ENCODE measurements at places on chromosomes 7 and 10.

DNA sequence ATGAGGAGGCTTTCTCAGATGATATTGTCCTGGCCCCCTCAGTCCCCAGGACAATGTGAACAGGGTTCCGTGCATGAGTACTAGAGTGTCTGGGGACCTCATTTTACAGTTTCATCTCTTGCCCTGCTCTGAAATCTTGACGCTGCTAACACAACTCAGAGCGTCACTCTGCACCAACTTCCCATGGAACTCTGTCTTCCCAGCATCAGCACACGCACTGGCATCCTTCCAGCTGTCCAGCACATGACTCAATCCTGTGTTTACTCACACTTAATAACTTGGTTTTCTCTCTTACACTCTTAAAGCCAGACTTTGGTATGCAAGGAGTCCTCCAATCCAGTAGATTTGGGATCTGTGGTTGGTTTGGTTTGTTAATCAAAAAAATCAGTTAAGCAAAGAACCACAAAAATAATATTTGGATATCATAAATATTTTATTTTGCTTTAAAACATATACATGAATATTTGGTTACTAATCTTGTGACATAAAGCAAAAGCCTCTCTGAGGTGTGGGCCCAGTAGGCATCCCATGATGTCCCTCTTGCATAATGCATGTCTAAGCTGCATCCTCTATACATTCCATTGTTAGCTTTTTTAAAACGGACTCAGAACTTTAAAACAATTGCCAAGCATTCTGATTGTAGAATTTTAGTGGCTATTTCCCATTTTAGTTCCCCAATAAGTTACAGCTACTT lies 131.0 kb downstream of the CXCL12 start:
- DNase-seq: no peak

GRCh38 chr10:111278266-111278665 lies 201.4 kb downstream of the ADRA2A start:
- DNase-seq: no peak

DNA sequence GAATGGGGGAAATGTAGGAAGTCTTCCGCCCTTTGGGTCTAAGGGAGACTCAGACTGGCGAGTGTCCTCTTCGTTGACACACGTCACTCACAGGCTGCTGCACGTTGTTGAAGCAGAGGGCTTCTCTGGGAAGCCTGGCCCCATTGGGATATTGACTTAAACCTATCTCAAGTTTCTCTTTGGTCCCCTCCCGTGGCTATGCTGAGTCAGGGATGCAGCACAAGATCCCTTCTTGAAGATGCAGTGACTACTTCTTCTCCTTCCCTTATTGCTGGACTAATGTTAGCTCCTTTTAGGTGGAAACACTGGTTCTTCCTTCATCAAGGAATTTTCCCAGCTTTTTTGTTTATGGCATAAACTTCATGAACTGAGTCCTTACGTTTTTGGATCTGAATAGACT lies 89.8 kb upstream of the CCDC71L start:
- DNase-seq: no peak

- no peak for DNase-seq
These were observed 59.1 kb downstream of the AUTS2 start for GRCh38 chr7:69657331-69657730.

- no peak for DNase-seq
These were observed 163.9 kb downstream of the JCAD start for GRCh38 chr10:29895456-29895855.

DNA sequence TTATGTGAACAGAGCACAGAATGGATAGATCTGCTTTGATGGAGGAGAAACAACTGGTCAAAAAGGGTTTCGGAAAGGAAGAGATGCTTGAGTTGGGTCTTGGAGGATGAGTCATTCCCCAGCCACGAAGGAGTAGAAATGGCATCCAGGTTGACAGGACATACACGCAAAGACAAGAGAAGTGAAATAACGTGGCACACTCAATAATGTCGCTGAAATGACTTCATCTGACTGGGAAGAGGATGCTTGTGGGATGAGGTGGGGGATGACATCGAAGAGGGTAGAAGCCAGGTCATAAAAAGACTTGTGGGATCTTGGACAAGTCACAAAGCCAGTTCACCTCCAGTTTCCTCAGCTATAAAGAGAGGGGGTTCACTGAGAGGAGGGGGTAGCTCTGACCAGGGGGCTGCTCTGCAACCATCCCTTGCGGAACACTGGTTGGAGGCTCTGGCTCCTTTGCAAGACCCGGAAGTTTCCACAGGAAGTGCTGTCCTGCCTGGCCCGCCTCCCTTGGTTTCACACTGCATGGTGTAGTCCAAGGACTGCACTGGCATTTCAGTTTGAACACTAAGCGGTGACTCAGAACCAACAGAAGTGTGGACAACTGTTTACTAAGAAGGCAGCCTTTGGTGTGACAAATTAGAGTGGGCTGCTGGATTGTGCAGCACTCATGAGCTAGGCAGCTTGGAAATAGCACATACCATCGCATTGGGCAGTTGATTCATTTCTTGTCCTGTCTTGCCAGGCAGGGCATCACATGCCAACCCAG lies 189.9 kb upstream of the ADO start:
- DNase-seq: no peak

DNA sequence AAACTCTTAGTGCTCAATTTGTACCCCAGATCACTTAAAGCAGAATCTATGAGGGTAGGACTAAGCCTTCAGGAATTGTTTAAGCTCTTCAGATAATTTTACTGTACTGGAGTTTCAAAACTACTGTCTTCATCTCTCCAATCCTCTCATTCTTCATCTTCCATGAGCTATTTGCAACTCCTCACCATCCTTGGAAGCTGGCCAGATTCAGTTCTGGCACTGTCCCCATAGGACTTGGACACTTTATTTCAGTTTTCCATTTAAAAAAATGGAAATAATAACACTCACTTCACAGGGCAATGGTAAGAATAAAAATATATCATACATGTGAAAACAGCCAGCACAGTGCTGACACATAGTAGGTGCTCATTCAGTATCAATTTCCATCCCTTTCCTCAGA lies 74.6 kb downstream of the PPP1R17 start:
- DNase-seq: no peak

DNA sequence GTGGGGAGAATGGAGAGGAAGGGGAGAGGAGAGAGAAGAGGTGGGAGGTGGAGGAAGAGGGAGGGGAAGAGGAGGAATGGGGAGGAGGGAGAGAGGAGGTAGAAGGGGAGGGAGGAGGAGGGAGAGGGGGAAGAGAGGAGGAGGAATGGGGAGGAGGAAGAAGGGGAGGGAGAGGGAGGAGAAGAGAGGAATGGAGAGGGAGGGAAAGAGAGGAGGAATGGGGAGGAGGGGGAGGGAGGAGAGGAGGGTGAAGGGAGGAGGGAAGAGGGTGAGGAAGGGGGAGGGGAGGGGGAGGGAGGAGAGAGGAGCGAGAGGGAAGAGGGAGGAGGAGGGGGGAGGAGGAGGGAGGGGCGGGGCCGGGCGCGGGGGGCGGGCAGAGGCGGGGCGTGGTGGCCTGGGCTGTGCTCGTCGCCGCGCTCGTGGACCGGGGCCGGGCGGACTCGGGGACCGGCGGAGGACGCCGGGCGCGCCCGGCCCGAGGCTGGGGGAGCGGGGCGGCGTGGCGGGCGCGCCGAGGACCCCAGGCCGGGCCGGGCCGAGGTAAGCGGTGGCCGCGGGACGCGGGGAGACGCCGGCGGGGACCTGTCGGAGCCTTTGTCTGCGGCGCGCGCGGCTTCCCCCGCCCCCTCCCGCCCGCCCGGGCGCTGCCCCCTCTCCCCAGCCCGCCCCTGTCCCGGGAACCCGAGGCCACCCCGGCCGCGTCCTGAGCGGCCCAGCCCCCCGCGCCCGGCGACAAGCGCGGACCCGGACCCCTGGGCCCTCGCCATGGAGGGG lies at the start of gene SLC29A4:
Gene SLC29A4 (plus strand): TSS at position 401 of the 774 bp plus-strand sequence. CDS start 4,874 bp downstream, outside the sequence.
- no peak for DNase-seq

DNA sequence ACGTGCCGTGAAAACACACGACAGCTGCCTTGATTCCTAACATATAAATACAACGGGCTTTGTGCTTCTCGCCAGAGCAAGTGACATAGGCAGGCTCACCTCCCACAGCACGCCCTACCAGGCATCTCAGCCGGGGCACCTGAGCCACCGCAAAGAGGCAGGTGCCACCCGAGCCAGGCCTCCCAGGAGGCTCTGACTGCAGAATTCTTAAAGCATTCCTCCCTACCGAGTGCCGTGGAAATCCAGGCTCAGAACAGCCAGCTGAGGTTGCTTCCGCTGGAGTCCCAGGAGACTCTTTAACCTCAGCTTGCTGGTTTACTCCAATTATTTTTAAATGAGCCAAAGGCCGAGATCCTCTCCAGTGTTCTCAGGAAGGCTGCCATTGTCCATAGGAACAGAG lies 206.5 kb downstream of the USP6NL start:
- no peak for DNase-seq

GRCh38 chr7:46080595-46081159 lies 159.6 kb upstream of the IGFBP3 start:
- DNase-seq: no peak

- no peak for DNase-seq
These were observed 84.9 kb downstream of the CNOT4 start for GRCh38 chr7:135425036-135425435.

GRCh38 chr7:47227762-47228177 lies 354.1 kb downstream of the TNS3 start:
- no peak for DNase-seq

DNA sequence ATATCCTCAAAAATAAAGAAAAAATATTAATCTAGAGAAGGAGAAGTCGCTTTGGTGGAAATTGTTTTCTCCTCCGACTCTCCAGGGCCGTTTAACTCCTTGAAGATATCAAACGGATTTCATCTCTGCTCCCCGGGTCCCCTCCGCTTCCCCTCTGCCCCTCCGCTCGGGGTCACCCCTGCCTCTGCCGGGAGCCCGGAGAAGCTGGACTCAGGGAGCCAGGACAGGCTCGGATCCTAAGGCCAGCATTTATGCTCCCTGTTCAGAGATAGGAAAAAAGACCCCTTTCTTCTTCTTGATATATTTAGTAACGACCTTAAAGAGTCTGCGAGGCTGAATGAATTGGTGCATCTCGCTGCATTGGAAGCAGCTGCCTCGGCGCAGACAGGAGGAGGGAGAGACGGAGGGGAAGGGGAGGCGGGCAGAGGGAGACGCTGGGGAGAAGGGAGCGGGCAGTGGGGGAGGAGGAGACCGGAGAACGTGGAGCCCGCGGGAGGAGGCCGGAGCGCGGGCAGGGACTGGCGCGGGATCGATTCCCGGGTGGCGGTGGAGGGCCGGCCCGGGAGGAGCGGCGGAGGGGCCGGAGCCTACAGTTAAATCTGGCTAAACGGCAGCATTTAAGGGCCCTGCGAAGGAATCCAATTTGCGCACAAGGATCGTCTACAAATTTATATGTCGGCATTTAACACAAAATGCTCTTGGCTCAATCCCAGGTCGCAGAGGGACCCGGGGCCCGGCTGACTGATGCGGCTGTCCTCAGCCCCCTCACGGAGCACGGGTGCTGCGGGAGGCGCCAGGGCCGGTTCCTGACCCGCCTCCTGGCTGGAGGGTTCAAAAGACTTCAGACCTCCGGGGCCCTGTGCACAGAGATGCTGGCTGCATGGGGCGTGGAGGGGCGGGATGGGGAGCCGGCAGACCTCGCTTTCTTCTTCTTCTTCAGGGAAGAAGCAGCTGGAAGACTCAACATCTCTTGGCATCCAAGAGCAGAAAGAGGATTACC lies 55.6 kb downstream of the CRTAC1 start:
- DNase-seq: no peak

Data from naive thymus-derived CD8-positive, alpha-beta T cell (primary cell).